ENCODE measurements at places on chromosomes 2 and 18. TPM values are rescaled to one million over a fixed set of nuclear protein-coding genes. Genes with fewer than 3 reads are reported as not detected.

IL36RN gene
- total RNA-seq = 0.04 TPM

NT5C1B gene
- total RNA-seq = not detected

ACMSD gene
- not detected for total RNA-seq

HOXD11 gene
- total RNA-seq = 16.3 TPM

NIFK gene
- 82.0 TPM for total RNA-seq

COL4A4 gene
- total RNA-seq = 3.4 TPM

GRCh38 chr18:10726198-10727068, 200.6 kb downstream of the NAPG start:
- no peak for DNase-seq

DNA sequence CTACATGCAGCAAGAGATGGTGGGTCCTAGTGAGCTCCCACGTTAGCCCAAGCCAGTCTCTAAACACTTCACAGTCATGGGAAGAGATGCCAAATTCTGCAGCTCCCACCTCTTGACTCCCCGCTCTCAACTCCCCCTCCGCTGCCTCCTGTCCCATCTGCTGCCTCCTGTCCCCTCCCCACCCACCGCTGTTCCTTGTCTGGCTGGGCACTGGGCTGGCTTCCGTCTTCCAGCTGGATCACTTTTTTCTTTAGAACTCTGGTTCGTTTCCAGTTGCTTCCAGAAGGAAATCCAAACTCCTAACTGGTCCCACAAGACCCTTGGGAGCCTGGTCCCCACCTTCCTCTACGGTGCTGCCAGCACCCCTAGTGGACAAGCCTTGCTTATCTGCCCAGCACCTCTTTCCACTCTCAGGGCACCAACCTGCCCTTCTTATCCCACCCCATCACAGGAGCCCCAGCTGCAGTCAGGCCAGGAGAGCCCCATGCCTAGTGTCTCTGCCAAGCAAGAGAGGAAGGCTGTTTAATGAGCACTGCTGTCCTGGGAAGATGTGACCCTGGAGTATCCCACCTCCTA, 12.1 kb upstream of the TWIST2 start:
- DNase-seq = no peak

GRCh38 chr18:59939127-59939526, 39.3 kb downstream of the PMAIP1 start:
- no peak for DNase-seq

- DNase-seq = no peak
These were observed 11.1 kb upstream of the CUL3 start for GRCh38 chr2:224596289-224596688.

- DNase-seq = no peak
These were observed 58.3 kb upstream of the MAPRE3 start for GRCh38 chr2:26911911-26912861.

- DNase-seq = no peak
These were observed 81.4 kb upstream of the MSH2 start for GRCh38 chr2:47321411-47322031.

- DNase-seq = no peak
These were observed 15.6 kb downstream of the OTX1 start for GRCh38 chr2:63066265-63066664.

DNA sequence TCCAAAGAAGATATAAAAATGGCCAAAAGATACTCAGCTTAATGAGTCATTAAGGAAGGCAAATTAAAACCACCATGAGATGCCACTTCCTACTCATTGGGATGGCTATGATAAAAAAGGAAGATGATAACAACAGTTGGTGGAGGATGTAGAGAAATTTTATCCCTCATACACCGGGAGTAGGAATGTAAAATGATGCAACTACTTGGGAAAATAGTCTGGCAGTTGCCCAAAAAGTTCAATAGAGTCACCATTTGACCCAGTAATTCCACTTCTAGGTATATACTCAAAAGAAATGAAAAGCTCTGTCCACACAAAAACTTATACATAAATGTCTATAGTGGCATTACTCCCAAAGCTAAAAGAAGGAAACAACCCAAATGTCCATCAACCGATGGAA, 10.1 kb upstream of the SULT1C2 start:
- DNase-seq = no peak

DNA sequence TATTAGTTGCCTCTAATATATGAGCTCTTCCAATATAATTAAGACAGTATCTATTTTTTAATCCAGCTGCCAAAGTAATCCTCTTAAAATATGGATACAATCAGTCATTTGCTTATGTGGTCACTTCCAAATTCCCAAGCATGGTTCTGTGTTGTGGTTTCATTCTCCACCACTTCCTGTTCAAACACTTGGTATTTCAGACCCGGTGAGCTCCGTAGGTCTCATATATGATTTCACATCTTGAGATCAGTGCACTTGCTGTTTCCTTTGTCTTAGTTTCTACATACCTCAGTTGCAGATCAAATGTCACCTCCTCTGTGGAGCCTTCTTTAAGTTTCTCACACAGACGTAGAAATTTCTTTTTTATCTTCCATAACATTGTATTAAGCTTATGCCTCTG, 254.2 kb downstream of the KCNS3 start:
- peak; percentile 23 for DNase-seq

DNA sequence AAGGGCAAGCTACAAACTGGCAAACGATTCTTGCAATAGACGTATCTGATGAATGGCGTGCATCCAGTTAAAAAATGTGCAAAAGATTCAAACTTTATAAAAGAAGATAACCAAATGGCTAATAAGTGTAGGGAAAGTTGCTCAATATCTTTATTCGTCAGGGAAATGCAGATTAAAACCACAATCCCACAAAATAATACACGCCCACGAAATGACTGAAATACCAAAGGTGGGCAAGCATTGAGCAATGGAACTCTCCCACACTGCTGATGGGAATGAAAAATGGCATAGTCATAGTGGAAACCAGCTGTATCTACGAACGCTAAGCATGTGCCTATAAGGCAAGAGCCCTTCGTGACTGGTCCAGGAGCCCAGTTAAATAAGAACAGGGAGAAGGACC, 168.6 kb upstream of the SIX2 start:
- peak; percentile 87 for DNase-seq

- DNase-seq = peak; percentile 37
These were observed 37.4 kb downstream of the TMEM87B start for GRCh38 chr2:112092286-112093041.

DNA sequence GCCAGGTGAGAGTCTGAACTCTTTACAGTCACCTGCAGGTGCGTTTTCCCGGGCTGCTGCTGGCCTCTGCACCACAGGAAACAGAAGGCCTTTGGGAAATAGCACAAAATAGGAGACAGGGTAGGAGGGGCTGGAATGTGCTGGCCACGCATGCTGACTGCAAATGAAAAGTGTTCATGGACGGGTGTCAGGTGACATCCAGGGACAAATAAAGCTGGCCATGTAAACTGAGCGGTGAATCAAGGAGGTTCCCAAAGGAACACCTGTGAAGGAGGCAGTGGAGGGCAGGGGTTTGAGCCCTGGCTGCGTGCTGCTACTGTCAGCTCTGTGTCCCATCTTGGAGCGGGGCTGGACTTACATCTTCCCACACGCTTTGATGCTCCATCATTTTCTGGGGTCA, 42.4 kb upstream of the GBX2 start:
- DNase-seq = no peak

- DNase-seq = no peak
These were observed 70.3 kb upstream of the SNTG2 start for GRCh38 chr2:880201-880970.

DNA sequence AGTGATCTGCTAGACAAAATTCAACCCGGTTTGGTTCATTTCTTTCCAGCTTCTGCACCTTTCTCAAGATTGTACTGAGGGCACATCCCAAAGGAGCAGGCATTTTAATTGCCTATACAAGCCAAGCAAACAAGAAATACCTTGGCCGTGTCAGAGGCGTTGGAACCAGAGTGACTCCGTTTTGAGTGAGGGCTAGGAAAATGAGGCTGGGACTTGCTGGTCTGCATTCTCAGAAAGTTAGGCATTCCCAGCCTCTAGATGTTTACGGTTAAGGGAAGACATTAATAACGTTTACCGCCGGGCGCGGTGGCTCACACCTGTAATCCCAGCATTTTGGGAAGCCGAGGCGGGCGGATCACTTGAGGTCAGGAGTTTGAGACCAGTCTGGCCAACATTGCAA, 1.5 kb upstream of the GEMIN6 start:
- no peak for DNase-seq

DNA sequence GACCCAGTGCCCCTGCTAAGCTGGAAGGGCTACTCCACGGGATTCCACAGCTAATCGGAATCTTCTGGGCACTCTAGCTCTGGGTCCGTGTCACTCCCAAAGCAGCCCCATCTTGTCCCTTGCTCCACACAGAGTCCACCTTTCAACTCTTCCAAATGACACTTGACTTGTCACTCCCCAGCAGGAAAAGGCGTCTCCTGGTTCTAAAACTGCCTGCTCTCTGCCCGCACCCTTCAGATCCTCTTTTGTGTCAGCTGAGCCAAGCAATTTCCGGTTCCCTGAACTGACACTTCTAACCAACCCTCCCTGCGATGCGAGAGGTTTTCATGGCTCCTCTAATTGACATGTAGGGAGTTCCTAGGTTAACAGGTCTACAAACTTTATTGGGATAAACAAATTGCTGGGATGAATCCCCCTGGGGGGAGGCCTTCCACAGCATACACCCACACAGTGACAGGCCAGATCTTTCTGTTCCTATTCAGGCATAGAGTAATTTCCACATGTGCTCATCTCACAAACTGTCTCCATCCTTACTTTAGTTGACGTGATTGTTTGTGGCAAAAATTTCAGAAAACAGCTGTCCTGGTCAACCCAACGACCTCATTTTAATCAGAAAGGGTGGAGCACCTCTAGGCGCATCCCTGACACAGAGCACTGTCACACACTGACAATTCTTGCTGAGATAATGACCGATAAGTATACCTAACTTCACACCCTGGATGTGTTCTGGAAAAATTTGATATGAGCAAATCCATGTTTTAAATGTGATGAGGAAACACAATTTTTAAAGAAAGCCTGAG, 104.9 kb downstream of the RBMS1 start:
- no peak for DNase-seq

DNA sequence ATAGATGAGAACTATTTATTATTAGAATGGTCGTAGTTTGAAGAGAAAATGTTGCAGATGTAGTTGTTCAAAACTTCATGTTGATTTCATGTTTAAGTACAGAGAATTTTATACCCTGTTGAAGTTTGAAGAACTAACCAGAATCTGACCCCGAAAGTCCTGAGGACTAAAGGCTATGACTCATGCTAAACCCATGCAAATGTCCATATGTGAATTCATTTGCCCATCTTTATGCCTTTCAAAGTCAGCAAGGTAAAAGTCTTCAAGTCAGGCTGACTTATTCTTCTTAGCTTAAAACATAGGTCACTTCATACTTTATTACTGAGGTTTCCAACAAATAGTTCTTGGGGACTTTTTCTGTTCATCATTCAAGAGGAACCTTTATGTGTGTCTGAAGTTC, 185.5 kb downstream of the CCDC85A start:
- no peak for DNase-seq

- DNase-seq = no peak
These were observed 520.0 kb upstream of the TCF4 start for GRCh38 chr18:56107821-56108477.

GRCh38 chr2:118118479-118118878, 30.2 kb downstream of the INSIG2 start:
- DNase-seq = no peak

GRCh38 chr2:66137606-66138130, 297.3 kb upstream of the MEIS1 start:
- no peak for DNase-seq

Measured in kidney epithelial cell (primary cell).